ENCODE measurements at places on chromosomes 2 and 18.

DNA sequence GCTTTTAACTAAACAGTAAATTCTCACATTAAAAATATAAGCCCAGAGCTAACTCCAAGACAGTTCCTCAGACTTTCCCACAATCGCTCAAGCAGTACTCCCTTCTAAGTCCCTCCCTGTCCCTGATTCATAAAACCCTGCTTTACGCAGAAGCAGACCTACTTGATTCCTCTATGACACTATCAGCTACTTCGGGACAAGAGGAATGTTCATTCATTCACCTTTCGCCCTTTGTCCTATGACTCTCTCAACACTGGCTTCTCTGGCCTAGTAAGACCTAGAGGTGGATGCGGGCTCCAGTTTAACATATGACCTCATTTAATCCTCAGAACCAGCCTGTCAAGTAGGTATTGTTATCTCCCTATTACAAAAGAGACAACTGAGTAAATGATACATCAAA is 10.2 kb downstream of the LPIN2 start:
- DNase-seq = no peak

DNA sequence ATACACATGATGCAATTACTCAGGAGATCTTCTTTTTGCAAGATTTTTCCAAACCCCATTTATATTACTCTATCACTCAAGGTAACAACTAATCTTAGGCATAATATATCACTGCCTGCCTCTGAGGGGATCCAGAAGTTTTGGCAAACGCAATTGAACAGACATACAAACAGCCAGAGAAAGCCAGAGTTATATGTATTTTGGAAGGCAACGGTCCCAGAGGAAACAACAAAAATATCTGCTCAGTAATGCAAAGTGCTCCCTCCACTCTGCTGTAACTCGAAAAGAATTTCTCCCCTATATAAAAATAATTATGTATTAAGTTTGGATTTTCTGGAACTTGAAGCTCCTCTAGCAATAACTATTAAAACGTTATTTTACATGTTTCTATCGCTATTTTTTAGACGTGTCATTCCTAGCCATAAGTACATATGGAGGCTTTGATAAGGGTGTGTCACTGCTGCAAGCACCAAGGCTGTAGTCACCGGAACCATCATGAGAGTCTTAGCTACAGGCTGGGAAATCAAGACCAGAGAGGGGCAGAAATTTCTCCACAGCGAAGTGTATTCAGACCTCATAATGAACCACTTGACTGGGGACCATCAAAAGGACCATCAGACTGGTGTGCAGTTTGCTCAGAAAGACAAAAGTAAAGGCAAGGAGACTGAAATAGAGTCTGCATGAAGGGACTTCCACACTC is 3.7 kb upstream of the GKN1 start:
- no peak for DNase-seq

GRCh38 chr2:70340075-70340474 is 38.2 kb upstream of the FAM136A start:
- DNase-seq = no peak

DNA sequence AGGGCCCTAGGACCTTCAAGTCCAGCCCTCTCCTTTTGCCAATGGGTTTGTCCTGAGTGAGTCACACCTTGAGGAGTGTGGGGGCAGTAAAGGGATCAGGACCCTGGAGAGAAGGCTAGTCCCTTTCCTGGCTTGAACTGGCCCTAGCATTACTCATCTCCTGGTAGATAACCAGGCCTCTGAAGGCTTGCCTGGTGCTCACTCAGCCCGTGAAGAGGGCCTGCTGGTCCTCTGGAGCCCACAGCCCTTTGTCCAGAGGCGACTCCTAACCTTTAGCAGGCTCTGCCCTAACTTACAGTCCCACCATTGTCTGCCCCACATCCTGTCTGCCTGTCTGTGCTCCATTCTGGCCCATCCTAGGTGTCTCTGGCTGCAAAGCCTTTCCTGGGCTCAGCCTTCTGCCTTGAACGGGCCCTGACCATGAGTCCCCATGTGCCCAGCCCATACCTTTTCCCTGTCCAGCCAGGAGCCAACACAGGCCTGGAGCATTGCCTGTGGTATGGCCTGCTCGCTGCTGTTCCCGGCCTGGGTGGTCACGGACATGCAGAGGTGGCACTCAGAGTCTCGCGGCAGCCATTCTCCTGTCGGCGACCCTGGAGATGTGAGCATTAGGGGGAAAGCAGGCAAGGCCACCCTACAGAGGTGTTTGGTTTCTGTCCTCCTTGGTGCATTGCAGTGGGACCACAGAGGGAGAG is 5.0 kb downstream of the SFTPB start:
- no peak for DNase-seq

DNA sequence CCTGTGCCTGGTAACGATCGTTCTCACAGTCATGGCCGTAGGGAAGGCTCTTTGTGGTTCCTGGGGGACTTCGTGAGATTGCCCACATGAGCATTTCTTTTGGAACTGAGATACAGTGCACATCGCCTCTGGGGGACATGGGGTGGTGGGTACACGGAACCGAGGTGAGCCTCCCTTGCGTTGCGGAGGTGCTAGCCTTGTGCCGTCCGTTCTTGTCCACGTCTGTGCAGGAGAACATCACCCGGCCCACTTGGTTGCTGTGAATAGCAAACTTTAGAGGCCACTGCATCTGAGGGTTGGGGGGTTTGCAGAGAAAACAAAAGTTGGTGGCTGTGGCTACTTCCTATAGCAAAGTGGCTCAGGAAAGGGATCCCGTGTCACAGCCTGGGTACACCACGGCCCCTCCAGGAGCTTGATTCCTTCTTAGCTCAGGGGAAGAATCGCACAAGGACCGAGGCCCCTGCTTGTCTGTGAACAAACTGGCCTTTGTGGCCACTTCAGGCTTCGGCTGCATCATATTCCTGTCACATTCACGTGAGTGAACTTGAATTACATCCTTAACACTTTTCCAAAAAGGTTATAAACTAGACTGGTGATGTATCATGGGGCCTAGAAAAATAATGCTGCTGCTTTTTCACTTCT is 72.6 kb downstream of the LRRFIP1 start:
- no peak for DNase-seq

DNA sequence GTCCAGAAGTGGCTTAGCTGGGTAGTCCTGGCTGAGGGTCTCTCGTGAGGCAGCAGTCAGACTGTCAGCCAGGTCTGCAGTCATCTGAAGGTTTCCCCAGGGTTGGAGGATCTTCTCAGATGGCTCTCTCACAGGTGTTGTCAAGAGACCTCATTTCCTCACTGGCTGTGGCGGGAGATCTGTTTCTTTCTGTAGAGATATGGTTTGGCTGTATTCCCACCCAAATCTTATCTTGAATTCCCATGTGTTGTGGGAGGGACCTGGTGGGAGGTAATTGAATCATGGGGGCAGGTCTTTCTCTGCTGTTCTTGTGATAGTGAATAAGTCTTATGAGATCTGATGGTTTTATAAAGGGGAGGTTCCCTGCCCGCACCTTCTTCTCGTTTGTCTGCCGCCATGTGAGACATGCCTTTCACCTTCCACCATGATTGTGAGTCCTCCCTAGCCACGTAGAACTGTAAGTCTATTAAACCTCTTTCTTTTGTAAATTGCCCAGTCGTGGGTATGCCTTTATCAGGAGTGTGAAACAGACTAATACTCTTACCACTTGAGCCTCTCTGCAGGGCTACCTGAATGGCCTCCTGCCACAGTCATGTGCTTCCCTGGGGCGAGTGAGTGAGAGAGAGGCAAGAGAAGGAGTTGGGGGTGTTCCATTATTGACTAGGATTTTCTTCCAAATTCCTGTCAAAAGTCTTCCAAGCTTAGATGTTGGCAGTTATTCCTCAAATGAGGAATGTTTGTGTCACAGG is 23.6 kb downstream of the MALT1 start:
- DNase-seq = no peak

- no peak for DNase-seq
Observed at GRCh38 chr2:237982039-237982725, 15.4 kb downstream of the UBE2F start.

GRCh38 chr2:168179592-168179991 is 67.8 kb downstream of the STK39 start:
- no peak for DNase-seq
